ENCODE measurements at places on chromosomes 16 and 17.
A peak's percentile ranks its signal among the peaks of the same experiment; 100 is the strongest.

GRCh38 chr16:69069504-69069903 is 35.9 kb upstream of the HAS3 start:
- no peak for DNase-seq

DNA sequence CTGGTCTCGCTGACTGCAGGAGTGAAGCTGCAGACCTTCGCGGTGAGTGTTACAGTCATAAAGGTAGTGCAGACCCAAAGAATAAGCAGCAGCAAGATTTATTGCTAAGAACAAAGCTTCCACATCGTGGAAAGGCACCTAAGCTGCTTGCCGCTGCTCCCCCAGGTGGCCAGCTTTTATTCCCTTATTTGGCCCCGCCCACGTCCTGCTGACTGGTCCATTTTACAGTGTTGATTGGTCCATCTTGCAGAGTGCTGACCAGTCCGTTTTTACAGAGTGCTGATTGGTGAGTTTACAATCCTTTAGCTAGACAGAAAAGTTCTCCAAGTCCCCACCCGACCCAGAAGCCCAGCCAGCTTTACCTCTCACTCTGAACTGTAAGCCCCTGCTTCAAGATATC is 227.8 kb downstream of the ABCC12 start:
- no peak for DNase-seq

- no peak for DNase-seq
These were observed 137.5 kb downstream of the CCDC182 start for GRCh38 chr17:57607553-57608120.

- no peak for DNase-seq
These were observed 16.5 kb downstream of the ANKRD11 start for GRCh38 chr16:89473791-89474414.

DNA sequence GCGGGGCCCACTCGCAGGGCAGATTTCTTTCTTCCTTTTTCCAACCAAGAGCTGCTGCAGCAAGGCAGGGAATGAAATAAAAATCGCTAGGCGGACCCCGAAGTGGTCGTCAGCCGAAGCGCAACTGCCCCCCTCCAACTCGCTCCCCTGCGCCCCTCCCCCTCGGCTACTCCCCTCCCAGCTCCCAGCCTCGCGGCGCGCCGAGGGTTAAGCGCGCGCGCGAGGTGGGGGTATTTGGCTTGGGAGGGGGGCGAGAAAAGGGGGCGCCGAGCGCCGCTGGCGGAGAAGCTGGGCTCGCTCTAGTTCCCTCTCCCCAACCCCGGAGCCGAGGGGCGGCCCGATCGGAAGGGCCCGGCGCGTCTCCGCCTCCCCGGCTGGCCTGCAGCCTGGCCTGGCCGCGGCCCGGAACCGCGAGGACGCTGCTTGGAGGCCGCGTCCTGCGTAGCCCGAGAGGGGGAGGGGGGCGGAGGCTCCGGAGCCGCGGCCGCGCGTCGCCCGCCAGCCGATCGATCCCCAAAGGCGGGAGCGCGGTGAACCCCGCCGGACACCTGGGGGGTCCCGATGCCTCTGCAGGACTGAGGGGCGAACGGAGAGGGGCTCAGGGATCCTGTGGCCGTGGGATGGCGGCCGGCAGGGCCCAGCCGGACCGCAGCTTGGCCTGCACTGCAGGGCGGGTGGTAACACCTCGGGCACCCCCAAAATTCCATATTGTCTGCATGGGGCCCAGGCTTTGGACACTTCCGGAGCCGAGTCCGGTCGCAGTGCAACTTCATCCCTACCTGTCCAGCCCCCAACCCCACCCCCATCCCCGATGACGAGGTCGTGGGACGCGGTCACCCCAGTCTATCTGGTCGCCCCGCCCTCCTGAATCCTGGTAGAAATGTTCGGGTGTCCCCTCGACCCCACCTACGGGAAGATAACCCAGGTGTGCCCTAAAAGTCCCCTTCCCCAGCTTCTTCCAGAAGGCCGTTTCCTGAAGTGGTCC is 4.9 kb upstream of the CBX4 start:
- peak; percentile 68 for DNase-seq
